ENCODE measurements at places on chromosomes 6 and 20.
A peak's percentile ranks its signal among the peaks of the same experiment; 100 is the strongest.

GRCh38 chr6:42742116-42742894 lies 3.6 kb downstream of the TBCC start:
- DNase-seq = peak; percentile 91

DNA sequence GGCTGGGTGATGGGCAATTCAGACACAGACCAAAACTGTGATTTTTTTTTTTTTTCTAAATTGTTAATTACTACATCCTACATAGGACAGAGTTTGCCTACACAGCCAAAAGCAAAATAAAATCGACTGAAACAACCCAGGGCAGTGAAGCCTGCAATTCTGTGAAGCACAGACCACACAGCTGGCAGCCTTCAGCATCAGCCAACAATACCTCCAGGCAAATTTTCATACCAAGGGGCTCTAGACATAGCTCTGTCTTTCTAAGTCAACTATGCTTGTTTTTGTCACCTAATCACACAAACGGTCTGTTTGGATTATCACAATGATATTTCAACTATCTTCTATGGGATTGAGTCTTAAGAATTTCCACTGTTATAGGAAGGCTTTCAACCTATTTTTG lies 17.6 kb downstream of the RMND1 start:
- no peak for DNase-seq

DNA sequence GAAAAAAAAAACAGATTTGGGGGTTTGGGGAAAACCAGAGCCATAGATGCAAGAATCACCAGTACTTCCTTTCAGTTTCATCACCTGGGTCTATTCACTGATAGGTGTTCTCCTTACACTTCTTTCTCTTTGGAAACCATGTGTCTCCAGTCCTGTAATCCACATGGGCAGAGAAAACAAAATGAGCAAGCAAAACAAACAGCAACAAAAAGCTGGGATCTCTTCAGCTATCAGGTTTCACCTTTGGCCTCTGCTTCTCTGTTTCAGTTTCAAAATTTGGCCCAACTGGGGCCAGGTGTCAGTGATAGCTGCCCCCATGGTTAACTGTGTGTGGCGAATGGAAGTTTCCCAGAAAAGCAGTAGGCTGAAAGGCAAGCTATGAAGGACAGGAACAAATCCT lies 220.0 kb upstream of the THBS2 start:
- no peak for DNase-seq

DNA sequence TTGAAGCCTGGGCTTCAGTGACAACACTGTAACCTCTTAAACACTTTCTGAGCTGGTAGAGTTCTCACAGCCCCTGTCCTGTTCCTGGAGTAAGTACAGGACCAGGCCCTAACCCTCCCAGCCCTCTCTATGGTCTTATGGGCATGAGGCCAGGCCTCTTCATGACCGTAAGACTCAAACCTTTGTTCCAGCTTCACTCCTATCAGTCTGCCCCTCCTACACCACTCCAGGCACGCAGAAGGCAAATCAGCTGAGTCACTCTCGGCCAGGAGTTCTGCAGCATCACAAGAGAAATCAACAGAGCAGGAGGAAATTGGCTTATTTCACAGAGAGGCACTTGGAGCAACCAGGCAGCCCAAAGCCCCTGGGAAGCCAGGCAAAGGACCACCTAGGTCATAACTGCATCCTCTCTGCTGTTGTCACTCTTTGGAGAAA lies 25.3 kb upstream of the CHD6 start:
- DNase-seq = no peak

DNA sequence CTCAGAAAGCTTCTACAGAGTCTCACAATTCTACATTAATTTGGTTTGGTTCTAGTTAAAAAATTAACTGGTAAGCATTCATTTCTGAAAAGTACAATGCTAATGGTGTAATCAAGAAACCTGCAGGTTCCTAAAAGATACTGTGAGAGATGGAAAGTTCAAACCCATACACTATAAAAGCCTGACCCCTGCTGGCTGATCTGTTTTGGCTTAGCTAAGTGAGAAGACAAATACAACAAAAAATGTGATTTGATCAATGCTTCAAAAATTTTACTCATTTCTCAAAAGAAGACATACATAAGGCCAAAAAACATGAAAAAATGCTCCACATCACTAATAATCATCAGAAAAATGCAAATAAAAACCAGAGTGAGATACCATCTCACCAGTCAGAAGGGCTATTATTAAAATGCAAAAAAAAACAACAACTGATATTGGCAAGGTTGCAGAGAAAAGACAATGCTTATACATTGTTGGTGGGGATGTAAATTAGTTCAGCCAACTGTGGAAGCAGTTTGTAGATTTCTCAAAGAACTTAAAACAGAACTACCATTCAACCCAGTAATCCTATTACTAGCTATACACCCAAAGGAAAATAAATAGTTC lies 102.8 kb downstream of the MOXD1 start:
- DNase-seq = peak; percentile 60

- no peak for DNase-seq
Measured at GRCh38 chr6:53530346-53530745, 14.6 kb downstream of the GCLC start.

GRCh38 chr20:39638731-39639130 lies 676.6 kb downstream of the DHX35 start:
- no peak for DNase-seq

GRCh38 chr6:97885828-97886227 lies 602.8 kb upstream of the MMS22L start:
- DNase-seq = no peak

DNA sequence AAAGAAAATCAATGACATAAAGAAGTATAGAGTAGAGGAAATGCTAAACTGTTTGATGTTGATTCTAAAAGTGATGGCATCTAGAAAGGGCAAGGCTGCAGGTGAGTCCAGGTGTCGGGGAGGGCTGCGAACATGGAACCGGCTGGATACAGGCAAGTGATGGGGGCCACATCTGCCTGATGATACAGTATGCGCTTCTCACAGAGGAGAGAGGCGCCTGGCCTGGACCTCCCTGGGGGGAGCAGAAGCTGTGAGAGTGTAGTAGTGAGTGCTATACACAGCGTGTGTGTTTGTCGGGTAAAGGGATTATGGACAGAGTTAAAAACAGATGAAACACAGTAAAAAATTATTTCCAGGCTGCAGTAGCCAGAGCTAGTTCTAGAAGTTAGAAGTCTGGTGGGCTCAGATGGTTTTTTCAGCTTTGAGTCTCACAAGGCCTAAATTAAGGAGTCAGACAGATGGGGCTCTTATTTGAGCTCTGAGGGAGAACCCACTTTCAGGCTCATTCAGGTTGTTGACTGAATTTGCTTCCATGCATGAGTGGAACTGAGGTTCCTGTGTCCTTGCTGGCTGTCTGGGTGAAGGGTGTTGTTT lies 195.8 kb upstream of the ARG1 start:
- DNase-seq = no peak

DNA sequence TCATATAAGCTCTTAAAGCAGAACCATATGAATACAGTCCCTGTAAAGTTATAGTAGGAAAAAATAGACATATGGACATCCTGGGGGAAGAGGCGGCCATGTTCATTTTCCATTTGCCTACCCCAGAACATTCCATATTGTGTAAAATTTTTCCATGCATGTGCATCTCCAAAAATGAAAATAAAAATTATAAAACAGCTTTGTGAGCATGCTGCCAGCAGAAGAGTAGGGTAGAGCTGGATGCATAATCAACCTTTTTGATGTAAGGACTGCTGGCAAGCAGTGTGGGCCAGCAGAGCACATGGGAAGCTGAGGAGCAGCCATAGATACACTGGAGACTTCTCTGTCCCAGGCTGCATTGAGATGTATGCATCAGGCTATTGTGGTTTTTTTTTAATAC lies 271.0 kb downstream of the KCNQ5 start:
- DNase-seq = no peak

- peak; percentile 92 for DNase-seq
Measured at GRCh38 chr6:31197559-31198305, 27.2 kb upstream of the POU5F1 start.

DNA sequence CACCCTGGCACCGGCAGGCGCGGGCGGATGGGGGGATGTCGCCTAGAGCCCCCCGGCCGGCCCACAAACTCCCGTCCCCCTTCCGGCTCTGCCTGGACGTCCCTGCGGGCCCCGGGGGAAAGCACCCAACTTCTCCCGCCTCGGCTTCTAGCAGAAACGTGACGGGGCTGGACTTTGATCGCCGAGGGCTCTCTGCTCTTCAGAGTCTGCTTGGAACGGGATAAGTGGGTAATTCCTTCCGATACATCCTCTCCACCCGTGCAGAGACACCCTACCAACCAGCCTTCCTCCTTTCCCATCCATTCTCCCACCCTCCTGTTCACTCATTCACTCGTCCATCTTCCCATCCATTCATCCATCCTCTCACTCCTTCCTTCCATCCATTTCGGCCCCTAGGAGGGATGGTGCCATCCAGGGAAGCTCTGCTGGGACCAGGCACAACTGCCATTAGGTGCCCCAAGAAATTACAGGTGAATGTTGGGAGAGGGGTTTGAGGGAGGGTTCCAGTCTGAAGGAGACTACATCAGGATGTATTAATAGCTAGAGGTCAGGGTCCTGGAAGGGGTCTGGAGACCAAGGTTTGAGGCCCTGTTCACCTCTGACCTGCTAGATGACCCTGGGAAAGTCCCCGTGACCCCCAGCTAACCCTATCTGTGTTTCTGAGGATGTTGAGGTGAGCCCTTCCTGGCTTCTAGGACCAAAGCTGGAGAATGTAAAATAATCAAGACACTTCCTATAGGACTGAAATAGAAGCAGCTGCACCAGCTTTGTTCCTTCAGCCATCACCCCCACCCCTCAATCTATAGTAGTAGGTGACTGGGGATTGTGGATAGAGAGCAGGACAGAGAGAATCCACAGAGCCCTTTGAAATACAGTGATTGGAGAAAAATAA lies 538 bp downstream of the TTLL9 start:
- no peak for DNase-seq

- DNase-seq = no peak
Measured at GRCh38 chr20:45061244-45061643, 39.7 kb downstream of the KCNS1 start.

- no peak for DNase-seq
Measured at GRCh38 chr6:40552941-40553340, 34.2 kb downstream of the LRFN2 start.

DNA sequence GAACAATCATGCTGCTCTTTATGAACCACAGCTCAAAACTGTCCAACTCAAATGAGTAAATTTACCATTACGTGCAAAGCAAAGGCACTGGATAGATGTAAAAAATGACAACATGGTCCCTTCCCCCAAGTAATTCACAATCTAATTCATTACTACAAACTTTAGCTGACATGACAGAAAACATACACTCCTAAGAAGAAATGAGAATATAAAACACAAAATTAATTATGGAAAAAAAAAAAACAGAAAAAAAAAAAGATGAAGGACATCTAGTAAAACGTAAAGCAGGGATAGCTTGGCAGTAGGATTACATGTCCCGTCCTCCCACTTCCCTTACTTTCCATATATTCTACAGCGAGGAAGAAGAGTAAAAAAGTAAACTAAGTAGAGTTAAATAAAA lies 5.7 kb downstream of the TUBE1 start:
- no peak for DNase-seq

DNA sequence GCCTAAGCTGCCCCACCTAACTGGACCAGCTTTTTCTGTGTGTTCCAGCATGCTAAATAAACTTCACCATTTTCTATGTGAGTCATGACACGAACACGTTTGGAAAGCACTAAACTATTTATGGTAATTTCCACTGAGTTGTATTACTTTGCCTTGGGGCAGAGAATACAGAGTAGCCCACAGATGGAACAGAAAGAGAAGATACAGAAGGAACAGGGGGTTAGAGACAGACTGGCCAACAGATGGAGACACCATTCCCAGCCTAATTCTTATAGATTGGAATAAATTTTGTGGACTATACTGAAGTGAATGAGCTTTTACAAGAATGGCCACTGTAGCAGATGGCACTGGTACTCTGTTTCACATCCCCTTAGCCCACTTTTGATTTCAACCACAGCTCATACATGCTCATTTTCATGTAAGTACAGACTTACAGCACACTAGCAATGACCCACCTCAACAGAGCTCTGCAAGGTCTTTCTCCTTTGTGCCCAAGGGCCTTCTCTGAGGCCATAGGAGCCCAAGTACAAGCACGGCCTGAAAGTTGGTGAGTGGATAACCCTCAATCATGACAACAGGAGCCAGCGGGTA lies 13.1 kb upstream of the NT5DC1 start:
- no peak for DNase-seq

DNA sequence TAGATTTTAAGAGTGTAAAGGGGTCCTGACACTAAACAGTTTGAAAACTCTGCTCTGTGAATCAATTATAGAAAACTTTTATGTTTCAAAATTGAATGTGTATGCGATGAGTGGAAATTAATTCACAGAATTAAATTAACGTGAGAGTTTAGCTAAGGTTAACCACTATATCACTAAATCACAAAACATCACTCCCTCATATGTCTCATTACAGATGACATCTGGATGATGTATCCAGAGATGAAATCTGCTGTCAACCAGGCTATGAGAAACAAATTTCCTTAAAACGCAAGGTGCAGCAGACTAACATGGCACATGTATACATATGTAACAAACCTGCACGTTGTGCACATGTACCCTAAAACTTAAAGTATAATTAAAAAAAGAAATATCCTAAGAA lies 27.3 kb downstream of the PRSS35 start:
- no peak for DNase-seq

GRCh38 chr6:67698534-67698933 lies 936.5 kb upstream of the ADGRB3 start:
- DNase-seq = no peak

GRCh38 chr6:31861919-31862343 lies 690 bp downstream of the NEU1 start:
- DNase-seq = no peak

DNA sequence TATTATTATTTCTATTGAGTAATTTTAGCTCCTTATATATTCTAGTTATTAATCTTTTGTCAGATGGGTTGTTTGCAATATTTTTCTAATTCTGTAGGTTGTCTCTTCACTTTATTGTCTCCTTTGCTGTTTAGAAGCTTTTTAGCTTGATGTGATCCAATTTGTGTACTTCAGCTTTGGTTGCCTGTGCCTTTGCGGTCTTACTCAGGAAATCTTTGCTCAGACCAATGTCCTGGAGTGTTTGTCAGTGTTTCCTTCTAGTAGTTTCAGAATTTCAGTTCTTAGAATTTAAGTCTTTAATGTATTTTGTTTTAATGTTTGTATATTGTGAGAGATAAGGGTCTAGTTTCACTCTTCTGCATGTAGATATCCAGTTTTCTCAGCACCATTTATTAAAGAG lies 916.0 kb upstream of the EYS start:
- no peak for DNase-seq

- DNase-seq = no peak
Measured at GRCh38 chr6:127877231-127877630, 23.6 kb downstream of the THEMIS start.

DNA sequence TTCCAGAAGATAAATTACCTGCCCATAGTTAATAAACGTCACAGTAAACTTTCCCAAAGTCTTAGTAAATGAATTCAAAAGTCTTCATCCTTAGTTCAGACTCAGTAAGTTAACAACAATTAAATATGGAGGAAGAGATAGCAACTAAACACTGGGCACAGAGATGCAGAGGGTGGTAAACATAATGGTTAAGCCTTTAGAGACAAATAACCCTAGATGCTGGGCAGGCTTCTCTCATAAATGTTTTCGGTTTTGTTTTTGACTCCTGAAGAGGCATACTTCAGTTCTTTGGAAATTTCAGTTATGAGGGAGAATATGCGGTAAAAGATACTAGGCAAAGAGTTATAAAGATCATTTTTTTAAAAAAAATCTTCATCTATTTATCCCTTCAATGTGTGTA lies 369.8 kb downstream of the FRK start:
- DNase-seq = no peak
